Peyer's patch (tissue), 4 donors: ENCODE measurements at places on chromosomes 11 and 22. TPM values are rescaled to one million over a fixed set of nuclear protein-coding genes. Genes with fewer than 3 reads are reported as not detected.

The TMEM132A gene
- total RNA-seq = 2.9 TPM

- no peaks in the 10 kb centered on the region for H3K27me3 ChIP-seq
- H3K4me3 ChIP-seq = no peak overlapping the region
- no peaks in the 10 kb centered on the region for H3K4me1 ChIP-seq
- H3K27ac ChIP-seq = no peak overlapping the region
- peak; percentile 51 for DNase-seq
These were observed 19.9 kb downstream of the TRIM44 start for GRCh38 chr11:35682230-35683173.

DNA sequence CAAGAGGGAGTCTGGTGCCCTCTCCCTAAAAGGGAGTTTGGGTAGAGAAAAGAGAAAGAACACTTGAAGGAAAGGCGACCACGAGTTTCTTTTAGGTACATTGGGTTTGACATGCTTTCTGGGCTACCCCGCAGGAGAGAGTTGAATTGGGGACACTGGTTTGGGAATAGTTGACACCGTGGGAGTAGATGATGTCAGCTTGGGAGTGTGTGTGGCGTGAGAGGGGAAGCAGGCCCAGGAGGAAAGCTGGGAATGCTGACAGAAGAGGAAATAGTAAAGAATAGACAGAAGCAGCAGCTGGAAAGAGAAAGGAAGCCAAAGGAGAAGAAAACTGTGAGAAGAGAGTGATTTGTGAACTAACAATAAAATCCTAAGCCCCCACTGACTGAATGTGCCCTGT lies 442.9 kb downstream of the DYNC2H1 start:
- H3K27me3 ChIP-seq = no peaks in the 10 kb centered on the region
- H3K4me1 ChIP-seq = no peaks in the 10 kb centered on the region
- no peak overlapping the region for H3K4me3 ChIP-seq
- DNase-seq = no peak
- no peaks in the 10 kb centered on the region for H3K36me3 ChIP-seq

- peaks cover 8% of the 10 kb centered on the region for H3K36me3 ChIP-seq
- H3K27me3 ChIP-seq = no peaks in the 10 kb centered on the region
- H3K27ac ChIP-seq = no peak overlapping the region
- no peak overlapping the region for H3K4me3 ChIP-seq
- peaks cover 15% of the 10 kb centered on the region for H3K4me1 ChIP-seq
These were observed 20.2 kb downstream of the RTN4RL2 start for GRCh38 chr11:57480409-57481137.

GRCh38 chr11:33585586-33586209 lies 114.9 kb downstream of the C11orf91 start:
- no peak for DNase-seq
- H3K36me3 ChIP-seq = no peaks in the 10 kb centered on the region
- H3K27me3 ChIP-seq = no peaks in the 10 kb centered on the region
- H3K27ac ChIP-seq = no peak overlapping the region
- no peak overlapping the region for H3K4me3 ChIP-seq
- H3K4me1 ChIP-seq = no peaks in the 10 kb centered on the region

- peak; percentile 68 for DNase-seq
- no peaks in the 10 kb centered on the region for H3K27me3 ChIP-seq
- no peaks in the 10 kb centered on the region for H3K36me3 ChIP-seq
- H3K27ac ChIP-seq = no peak overlapping the region
These were observed 12.0 kb downstream of the BRSK2 start for GRCh38 chr11:1401656-1402221.

The OR8D4 gene
- total RNA-seq = not detected

DNA sequence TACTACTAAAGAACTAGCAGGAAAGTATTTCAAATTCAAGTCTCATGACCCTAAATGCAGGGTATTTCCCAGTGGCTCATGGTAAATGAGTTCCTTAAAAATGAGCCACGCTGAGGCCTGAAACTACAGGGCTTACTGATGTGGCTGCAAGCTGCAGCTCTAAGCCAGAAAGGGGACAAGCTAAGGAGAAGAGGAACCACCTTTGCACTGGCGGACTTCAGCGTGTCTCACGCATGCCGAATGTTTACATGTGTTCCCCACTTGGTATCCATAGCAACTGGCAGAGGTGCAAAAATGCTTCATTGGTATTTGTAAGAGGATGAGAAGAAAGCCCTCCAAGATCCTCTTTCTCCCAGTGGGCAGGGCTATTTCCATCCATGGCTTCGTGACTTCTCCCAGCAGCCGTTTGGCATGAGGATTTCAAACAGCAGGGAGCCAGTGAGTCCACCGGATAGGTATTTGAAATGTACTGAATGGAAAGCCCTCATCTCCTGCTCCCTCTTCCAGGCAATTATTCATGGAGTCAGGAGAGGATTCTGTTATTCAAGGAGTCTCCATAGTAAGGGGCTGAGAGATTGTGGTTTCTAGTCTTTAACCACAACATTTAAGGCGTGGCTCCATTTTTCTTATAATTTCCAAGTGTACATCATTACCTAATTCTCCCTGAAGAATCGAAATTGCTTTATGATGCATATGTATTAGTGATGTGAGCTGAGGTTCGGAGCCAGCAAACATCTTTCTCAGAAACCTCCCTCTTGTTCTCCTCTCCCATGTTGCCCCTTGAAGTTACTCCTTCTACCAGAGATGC lies 55.3 kb upstream of the CD44 start:
- DNase-seq = peak; percentile 83
- H3K4me3 ChIP-seq = no peak overlapping the region
- H3K27me3 ChIP-seq = no peaks in the 10 kb centered on the region
- H3K36me3 ChIP-seq = no peaks in the 10 kb centered on the region

GRCh38 chr11:19433367-19433766 lies 192.6 kb upstream of the E2F8 start:
- H3K36me3 ChIP-seq = no peaks in the 10 kb centered on the region
- no peaks in the 10 kb centered on the region for H3K4me1 ChIP-seq
- peak overlapping the region; percentile 34 for H3K27ac ChIP-seq
- no peak for DNase-seq

DNA sequence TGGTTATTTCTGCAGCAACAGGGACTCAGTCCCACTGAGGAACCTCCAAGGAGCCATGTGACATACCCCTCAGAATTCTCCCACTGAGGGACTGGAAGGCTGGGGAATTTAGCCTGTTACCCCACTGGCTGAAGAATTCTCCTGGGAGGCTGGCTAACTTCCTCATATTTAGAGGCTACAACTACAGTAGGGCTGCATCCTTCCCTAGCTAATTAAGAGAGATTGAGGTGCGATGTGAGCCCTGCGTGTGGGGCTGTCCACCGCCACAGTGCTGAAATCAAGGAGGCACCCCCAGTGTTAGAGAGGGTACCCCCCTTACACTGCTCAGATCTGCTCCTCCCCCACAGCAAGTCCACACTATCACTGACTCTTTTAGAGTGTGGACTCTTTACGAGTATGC lies 21.1 kb downstream of the EIF3F start:
- no peaks in the 10 kb centered on the region for H3K4me1 ChIP-seq
- no peak overlapping the region for H3K4me3 ChIP-seq
- no peak for DNase-seq
- H3K36me3 ChIP-seq = no peaks in the 10 kb centered on the region
- no peaks in the 10 kb centered on the region for H3K27me3 ChIP-seq

GRCh38 chr22:43723816-43724215 lies 88.3 kb downstream of the EFCAB6 start:
- no peaks in the 10 kb centered on the region for H3K27me3 ChIP-seq
- H3K4me3 ChIP-seq = no peak overlapping the region
- no peak for DNase-seq
- H3K4me1 ChIP-seq = no peaks in the 10 kb centered on the region

DNA sequence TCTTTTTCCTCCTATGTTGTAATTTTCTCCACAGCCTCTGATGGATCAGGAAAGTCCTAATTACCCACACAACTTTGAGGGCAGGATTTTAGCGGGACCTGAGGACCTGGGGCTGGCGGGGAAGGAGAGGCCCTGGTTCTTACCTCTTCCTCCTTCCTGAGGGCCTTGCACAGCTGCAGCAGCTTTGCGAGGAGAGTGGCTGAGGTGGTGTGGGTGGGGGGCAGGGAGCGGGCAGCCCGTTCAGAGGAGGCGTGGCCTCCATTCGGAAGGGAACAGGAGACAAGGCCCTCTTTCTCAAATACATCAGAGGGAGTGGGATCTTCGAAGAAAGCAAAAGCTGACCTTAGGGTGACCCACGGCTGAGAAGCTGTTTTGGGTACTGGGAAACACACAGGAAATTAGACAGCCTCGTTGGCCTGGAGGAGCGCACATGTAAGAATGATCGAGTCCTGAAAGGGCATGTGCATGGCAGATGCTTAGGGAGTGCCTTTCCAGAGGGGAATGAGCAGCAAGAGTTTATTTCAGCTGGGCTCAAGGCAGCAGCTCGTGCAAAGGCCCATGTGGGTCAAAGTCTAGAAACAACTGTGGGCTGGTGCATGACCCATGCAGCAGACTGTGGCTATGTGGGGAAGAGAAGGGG lies 76.6 kb upstream of the NARS2 start:
- no peaks in the 10 kb centered on the region for H3K27me3 ChIP-seq
- DNase-seq = no peak
- H3K4me3 ChIP-seq = no peak overlapping the region
- no peaks in the 10 kb centered on the region for H3K4me1 ChIP-seq
- H3K27ac ChIP-seq = no peak overlapping the region

The PHF21B gene
- not detected for total RNA-seq

The SCUBE1 gene
- total RNA-seq = 12.3 TPM

- DNase-seq = peak; percentile 66
- H3K27me3 ChIP-seq = no peaks in the 10 kb centered on the region
- no peaks in the 10 kb centered on the region for H3K4me1 ChIP-seq
These were observed 5.5 kb downstream of the CAPN1 start for GRCh38 chr11:65187146-65187675.

GRCh38 chr11:65558930-65559509 lies 861 bp upstream of the LTBP3 start:
- peaks cover 64% of the 10 kb centered on the region for H3K4me1 ChIP-seq
- no peak for DNase-seq
- H3K27ac ChIP-seq = peak overlapping the region; percentile 90
- no peaks in the 10 kb centered on the region for H3K36me3 ChIP-seq
- H3K27me3 ChIP-seq = no peaks in the 10 kb centered on the region

- H3K4me1 ChIP-seq = no peaks in the 10 kb centered on the region
- no peak overlapping the region for H3K4me3 ChIP-seq
- no peaks in the 10 kb centered on the region for H3K36me3 ChIP-seq
- H3K27ac ChIP-seq = no peak overlapping the region
These were observed 148.8 kb downstream of the DBX1 start for GRCh38 chr11:20011307-20011951.

DNA sequence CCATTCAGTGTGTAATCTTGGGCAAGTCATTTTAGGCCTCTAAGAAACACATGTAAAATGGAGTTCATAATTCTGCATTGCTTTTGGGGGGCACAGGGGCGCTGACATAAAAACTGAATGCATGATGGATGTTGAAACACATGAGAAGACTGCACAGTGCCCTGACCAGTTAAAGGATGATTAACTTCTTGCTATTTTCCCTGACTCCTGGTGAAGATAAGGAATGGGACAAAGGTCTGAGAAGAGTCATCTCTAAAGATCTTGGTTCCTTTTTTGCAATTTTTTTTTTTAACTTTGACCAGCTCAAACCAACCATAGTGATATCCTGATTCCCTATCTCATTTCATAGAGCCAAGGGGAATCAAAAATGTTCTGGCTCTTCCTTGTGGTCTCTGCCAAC lies 134.9 kb upstream of the TENM4 start:
- H3K4me3 ChIP-seq = no peak overlapping the region
- H3K36me3 ChIP-seq = no peaks in the 10 kb centered on the region
- no peaks in the 10 kb centered on the region for H3K27me3 ChIP-seq

GRCh38 chr11:36105743-36106581 lies 162.1 kb downstream of the LDLRAD3 start:
- no peaks in the 10 kb centered on the region for H3K4me1 ChIP-seq
- H3K27ac ChIP-seq = no peak overlapping the region
- no peaks in the 10 kb centered on the region for H3K27me3 ChIP-seq
- H3K36me3 ChIP-seq = no peaks in the 10 kb centered on the region

GRCh38 chr22:20196094-20196842 lies 45.4 kb upstream of the CCDC188 start:
- no peaks in the 10 kb centered on the region for H3K27me3 ChIP-seq
- no peak overlapping the region for H3K4me3 ChIP-seq
- no peaks in the 10 kb centered on the region for H3K4me1 ChIP-seq
- DNase-seq = no peak

GRCh38 chr11:63609971-63610580 lies 4.2 kb downstream of the PLAAT3 start:
- peak overlapping the region; percentile 84 for H3K27ac ChIP-seq
- no peaks in the 10 kb centered on the region for H3K36me3 ChIP-seq
- no peaks in the 10 kb centered on the region for H3K4me1 ChIP-seq
- no peaks in the 10 kb centered on the region for H3K27me3 ChIP-seq
- no peak for DNase-seq
- no peak overlapping the region for H3K4me3 ChIP-seq

GRCh38 chr11:124123622-124124021 lies 8.4 kb downstream of the VWA5A start:
- no peak overlapping the region for H3K4me3 ChIP-seq
- H3K27ac ChIP-seq = no peak overlapping the region
- H3K36me3 ChIP-seq = no peaks in the 10 kb centered on the region
- H3K4me1 ChIP-seq = no peaks in the 10 kb centered on the region

GRCh38 chr22:31841078-31841827 lies 87.4 kb downstream of the DEPDC5 start:
- no peaks in the 10 kb centered on the region for H3K36me3 ChIP-seq
- H3K4me1 ChIP-seq = no peaks in the 10 kb centered on the region
- H3K4me3 ChIP-seq = no peak overlapping the region
- DNase-seq = no peak
- no peak overlapping the region for H3K27ac ChIP-seq

- no peaks in the 10 kb centered on the region for H3K27me3 ChIP-seq
- no peak overlapping the region for H3K4me3 ChIP-seq
- no peaks in the 10 kb centered on the region for H3K4me1 ChIP-seq
These were observed 27.7 kb downstream of the DDI1 start for GRCh38 chr11:104064034-104064630.

GRCh38 chr22:36048911-36049677 lies 20.5 kb upstream of the RBFOX2 start:
- H3K4me3 ChIP-seq = no peak overlapping the region
- H3K27me3 ChIP-seq = no peaks in the 10 kb centered on the region
- no peak for DNase-seq
- no peaks in the 10 kb centered on the region for H3K4me1 ChIP-seq
- H3K27ac ChIP-seq = no peak overlapping the region
- no peaks in the 10 kb centered on the region for H3K36me3 ChIP-seq
